ENCODE measurements at places on chromosomes 16 and 17.
A peak's percentile ranks its signal among the peaks of the same experiment; 100 is the strongest.

- DNase-seq = no peak
Measured at GRCh38 chr17:28097901-28098300, 55.4 kb downstream of the NLK start.

- DNase-seq = no peak
Measured at GRCh38 chr16:13429416-13429815, 490.5 kb upstream of the ERCC4 start.

DNA sequence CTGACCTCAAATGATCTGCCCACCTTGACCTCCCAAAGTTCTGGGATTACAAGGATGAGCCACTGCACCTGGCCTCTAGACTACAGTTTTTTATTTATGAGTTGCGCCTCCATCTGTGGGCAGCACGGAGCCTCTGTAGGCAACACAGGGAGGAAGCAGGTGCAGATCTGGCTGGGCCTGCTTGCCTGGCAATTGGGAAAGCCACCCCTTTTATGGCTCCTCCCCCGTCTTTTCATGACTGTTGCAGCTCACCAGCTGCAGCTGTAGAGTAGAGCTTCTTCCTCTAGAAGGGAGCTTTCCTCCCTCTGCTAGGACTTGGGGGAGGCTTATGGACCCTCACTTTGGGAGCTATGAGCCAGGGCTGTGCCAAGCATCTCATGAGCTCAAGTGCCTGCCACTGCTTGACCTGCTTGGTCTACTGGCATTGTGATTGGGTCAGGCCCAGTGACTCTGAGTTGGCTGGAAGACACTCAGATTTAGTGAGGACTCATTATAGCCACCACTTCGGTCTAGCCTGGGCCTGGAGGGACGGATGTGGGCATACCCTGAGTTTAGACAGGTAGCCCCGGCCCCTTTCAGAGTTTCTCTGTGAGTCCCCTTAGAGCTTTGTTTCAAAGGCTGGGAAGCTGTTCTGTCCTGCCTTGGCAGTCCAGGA is 6.9 kb upstream of the SLC7A6 start:
- no peak for DNase-seq

DNA sequence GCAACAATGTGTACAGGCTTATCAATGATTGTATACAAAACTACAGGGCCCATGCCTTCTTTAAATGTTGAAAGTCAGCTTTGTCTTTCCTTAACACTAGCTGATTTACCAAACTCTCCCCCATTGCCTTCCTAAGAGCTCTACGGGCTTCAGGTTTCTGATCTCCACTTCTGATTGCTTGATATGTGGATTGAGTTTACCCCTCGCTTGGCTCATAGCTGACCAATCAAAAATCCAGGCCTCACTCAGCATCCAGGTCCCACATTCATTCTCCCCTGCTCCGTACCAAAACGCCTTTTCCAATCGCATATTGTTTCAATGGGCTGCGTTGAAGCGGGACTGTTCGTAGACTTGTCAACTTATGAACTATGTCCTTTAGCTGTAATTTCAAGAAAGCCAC is 195.1 kb upstream of the TOX3 start:
- DNase-seq = no peak

- DNase-seq = no peak
Measured at GRCh38 chr16:88390735-88391134, 8.0 kb downstream of the ZNF469 start.

DNA sequence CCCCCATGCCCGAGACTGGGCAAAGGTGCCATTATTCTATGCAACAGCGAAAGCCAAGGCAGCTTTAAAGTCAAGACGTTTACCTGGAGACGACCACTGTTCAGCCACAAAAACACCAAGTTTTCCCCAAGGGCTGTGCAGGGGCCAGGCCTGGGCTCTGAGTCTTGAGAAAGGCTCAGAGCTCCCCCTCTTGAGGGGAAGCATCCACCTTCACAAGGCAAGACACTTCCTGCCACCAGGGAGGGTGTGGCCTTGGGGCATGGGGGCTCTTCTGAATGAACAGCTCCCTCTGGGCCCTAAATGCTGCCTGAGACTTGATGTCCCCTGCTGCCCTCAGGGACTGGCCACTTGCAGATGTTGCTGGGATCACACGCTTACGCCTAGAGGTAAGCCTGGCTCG is 26.5 kb downstream of the PDIA2 start:
- no peak for DNase-seq

DNA sequence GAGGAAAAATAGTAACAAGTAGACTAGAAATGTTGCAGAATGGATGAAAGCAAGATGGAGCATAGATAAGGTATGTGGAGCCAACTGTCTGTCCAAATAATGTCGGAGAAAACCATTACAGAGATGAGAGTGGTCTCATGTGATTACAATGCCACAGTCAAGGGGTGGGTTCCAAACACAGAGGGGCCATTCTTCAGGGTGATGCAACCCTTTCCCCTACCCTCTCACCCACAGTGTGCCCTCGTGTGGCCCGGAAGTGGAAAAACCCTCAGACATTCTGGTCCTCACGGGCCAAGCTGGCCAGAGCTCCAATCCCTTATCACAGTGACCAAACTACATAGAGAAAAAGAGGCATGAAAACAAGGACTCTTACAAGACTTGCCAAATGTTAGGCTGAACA is 17.7 kb upstream of the HS3ST3A1 start:
- DNase-seq = no peak

GRCh38 chr17:73359352-73359751 is 47.6 kb upstream of the CDC42EP4 start:
- no peak for DNase-seq

- no peak for DNase-seq
Measured at GRCh38 chr17:16123531-16123930, 91.8 kb downstream of the NCOR1 start.

GRCh38 chr17:77372444-77373298 is 231.9 kb downstream of the SEC14L1 start:
- DNase-seq = no peak

GRCh38 chr17:42266918-42267766 is 9.0 kb downstream of the STAT5B start:
- no peak for DNase-seq

GRCh38 chr17:4173781-4174180 is 30.8 kb downstream of the CYB5D2 start:
- no peak for DNase-seq

DNA sequence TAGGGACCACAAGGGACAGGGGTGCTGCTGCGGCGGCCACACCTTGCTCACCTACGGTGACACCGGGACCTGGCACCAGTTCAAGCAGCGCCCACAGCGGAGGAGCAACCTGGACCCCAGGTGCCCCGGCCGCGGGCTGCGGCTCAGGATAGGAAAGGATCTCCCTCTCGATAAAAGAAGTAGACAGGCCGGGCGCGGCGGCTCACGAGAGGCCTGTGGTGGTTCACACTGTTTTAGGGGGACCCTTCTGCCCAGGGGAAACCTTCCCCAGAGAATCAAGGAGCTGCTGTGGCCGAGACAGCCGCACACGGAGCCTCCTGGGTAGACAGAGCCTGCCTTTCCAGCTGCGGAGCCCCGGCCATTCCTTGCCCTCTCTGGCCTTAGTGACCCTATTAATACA is 17.9 kb upstream of the ATP2A3 start:
- no peak for DNase-seq

GRCh38 chr16:2933136-2933535 is 21.4 kb downstream of the FLYWCH1 start:
- DNase-seq = no peak

DNA sequence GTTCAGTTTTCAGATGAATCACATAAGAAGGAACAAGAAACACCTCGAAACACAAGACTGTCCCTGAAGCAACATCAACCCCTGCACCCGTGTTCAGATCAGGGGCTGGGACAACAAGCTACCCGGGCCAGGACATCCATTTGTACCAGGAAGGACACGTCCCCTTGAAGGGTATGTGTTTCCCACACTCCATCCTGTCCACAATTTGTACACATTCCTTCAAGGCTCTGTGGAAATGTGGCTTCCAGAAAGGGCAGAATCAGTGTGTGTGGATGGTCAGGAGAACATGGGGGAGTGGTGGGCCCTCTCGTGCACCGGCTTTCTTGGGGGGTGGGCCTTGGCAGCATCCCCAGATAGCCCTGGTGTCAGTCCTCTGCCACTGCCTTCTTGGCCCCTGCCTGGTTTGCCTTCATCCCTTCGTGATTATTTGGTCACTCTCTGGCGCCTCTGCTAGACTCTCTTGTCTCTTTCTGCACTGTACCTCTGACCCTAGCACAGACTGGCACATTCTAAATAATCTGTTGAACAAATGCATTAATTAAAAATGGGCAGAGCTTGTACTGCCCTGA is 10.3 kb downstream of the KIFC3 start:
- no peak for DNase-seq

DNA sequence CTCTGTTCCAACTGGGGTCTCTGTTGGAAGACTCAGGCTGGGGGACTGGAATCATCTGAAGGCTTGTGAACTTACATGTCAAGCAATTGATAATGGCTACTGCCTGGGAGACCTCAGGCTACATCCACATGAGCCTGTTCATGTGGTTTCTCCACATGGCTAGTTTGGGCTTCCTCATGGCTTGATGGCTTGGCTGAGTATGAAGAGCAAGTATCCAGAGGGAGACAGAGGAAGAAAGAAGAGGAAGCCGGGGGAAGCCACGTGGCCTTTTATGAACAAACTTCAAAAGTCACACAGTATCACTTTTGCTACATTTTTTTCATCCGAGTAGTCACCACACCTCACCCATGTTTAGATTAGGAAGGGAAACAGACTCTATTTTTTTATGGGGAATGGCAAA is 158.9 kb downstream of the TRIM37 start:
- no peak for DNase-seq

DNA sequence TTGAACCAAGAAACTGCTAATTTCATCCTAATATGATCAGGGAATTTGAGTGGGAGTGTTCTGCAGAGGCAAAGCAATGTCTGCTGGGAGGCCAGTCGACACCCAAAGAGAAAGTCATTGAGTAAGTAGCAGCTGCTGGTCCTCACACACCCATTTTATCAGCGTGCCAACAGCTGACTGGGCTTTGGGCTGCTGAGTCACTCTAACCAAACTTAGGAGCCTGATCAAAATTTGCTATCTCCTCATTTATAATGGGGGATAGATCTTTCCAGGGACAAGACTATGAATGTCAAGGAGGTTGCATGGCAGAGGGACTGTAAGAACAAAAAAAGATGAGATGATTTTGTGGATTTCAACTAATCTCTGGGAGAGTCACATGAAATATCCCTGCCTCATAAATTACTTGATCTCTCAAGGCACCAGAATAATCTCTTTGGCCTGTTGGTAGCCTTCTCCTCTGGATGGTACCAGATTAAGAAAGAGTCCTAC is 32.9 kb downstream of the CPSF4L start:
- peak; percentile 19 for DNase-seq

DNA sequence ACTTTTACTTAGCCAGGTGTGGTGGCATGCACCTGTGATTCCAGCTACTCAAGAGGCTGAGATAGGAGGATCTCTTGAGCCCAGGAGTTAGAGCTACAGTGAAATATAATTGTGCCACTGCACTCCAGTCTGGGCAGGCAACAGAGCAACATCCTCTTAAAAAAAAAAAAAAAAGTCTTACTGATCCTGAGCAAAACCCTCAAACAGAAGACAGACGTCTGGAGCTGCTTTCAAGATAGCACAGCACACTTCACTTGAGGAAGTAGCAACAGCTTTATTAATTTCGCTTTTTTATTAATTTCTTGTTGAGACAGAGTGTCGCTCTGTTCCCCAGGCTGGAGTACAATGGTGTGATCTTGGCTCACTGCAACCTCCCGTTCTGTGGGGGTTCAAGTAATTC is 10.2 kb upstream of the GGA2 start:
- no peak for DNase-seq

- no peak for DNase-seq
Measured at GRCh38 chr17:630801-631200, 83.8 kb downstream of the VPS53 start.

DNA sequence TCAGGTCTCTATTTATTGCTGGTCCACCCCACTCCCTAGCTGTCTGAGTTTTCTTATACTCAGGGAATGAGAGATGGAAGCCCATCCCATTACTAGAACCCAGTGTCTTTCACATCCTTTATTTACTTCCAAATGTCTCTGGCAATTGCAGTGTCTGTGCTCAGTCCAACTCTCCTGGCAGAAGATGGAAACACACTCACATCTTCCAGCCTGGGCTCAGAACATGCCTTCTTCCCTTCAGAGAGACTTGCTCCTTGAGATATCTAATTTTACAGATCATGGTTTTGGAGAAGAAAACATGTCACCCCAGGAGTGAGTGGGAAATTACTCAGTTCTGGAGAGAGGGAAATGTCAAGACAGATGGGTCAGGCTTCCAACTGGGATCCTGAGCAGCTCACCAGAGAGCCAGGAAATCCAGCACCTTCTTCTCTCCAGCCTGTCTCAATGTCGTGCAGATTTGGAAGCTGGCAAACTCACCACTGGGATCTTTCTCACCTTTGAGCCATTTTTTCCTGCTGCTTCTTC is 494.4 kb downstream of the HS3ST4 start:
- no peak for DNase-seq

GRCh38 chr16:84498859-84499620 is 5.4 kb downstream of the MEAK7 start:
- no peak for DNase-seq

GRCh38 chr17:22337467-22337866 is 645.1 kb downstream of the KCNJ18 start:
- DNase-seq = no peak

DNA sequence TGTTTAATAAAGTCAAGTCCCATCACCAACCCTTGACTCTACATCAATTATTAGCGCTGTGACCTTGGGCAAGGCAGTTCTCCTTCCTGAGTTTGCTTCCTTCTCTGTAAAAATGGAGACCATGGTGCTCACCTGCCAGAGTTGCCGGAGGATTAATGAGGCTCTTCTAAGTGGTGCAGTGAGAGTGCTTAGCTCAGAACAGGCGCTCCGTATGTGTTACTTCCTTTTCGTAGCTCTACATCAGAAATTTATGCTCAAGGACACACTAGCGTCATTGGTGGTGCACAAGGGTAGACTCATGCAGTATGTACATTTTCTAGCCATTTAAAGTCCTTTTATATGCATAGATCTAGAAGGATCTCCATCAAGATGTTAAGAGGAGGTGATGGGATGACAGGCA is 17.4 kb upstream of the CMIP start:
- DNase-seq = no peak

DNA sequence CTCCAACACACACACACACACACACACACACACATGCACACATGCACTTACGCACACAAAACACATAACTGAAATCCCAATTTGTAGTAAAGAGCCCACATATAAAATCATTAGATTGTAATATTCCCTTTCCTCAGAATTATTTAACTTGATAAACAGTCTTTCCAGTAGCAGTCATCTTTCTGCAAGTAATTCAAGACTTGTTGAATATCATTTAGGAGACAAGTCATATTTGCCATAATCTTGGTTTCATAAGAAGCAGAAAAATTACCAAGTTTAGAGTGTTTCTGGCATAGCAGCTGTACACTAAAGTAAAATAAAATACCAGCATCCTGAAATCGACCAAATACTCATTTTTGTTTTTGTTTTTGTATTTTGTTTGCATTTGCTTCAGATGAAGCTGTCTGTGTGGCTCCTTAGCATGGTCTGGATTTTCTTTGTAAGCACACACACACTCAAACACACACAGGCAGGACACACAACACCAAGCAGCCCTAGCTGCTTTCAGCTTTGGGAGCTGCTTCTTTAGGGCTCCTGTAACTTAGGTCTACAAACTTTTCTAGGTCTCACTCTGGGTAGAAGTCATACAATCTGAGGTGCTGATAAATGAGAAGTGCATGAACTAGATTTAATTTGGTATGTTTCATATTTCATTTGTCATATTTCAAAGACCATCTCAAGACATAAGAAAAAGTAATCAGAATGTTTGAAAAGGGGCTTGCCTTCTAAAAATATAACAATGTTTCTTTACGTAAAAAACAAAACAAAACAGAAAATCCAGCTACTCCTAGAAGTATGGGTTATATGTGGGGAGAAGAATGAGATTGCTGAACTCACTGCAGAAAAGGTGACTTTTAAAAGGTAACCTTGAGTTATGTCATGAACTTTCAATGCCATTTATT is 3.0 kb downstream of the SALL1 start:
- DNase-seq = no peak
